Right ventricle myocardium inferior (tissue), 1 donor: ENCODE measurements at places on chromosomes 6 and 20.
A peak's percentile ranks its signal among the peaks of the same experiment; 100 is the strongest.

- peak; percentile 30 for DNase-seq
Observed at GRCh38 chr6:170208182-170208601, 82.7 kb downstream of the DLL1 start.

DNA sequence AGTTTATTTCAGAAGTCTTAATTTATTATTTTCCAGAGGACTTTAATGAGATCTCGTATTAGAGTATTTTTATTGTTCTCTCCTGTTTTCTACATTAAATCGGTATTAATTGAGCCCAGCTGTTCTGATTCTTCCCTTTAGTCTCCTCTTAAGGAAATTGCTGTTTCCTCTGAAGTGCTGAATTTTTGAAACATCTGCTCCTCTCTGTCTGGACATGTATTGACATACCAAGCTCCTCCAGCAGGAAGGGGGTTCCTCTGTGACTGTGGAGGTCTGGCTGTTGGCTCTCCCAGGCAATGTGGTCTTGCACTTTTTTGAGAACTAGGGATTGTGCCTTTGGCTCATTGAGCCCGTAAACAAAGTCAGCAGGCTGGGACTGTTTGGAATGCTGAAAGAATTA, 74.9 kb downstream of the MAP3K4 start:
- no peak for DNase-seq

GRCh38 chr6:62152796-62153195, 133.2 kb downstream of the KHDRBS2 start:
- no peak for DNase-seq

DNA sequence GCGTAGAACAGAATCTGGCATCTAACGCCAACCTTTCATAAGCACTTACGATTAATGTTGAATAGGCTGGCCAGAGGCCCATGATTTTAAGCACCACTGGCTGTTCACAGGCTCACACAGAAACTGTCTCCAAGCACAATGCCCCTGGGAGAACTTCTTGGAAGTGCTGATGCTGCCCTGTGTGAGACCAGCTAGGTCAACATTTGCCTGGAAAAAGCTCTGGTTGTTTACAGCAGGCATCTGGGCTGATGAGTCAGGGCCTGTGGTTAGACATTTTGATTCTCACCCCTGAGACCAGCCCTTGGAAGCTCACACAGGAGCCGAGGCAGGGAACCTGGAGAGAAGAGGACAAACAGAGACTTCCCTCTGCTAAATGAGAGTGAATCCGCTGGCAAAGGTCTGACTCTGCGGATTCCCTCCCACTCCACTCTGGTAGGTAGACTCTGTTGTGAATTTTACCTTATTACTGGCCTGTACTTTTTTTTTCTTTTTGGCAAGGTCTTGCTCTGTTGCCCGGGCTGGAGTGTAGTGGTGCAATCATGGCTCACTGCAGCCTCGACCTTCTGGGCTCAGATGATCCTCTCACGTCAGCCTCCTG, 6.8 kb upstream of the SULF2 start:
- DNase-seq = peak; percentile 79

- no peak for DNase-seq
Observed at GRCh38 chr20:20241976-20242375, 125.9 kb upstream of the INSM1 start.

- DNase-seq = no peak
Observed at GRCh38 chr20:58274384-58274783, 35.1 kb upstream of the RAB22A start.

GRCh38 chr6:75170691-75171560, 34.9 kb downstream of the COL12A1 start:
- DNase-seq = no peak

- no peak for DNase-seq
Observed at GRCh38 chr6:53322188-53323029, 26.3 kb downstream of the ELOVL5 start.

DNA sequence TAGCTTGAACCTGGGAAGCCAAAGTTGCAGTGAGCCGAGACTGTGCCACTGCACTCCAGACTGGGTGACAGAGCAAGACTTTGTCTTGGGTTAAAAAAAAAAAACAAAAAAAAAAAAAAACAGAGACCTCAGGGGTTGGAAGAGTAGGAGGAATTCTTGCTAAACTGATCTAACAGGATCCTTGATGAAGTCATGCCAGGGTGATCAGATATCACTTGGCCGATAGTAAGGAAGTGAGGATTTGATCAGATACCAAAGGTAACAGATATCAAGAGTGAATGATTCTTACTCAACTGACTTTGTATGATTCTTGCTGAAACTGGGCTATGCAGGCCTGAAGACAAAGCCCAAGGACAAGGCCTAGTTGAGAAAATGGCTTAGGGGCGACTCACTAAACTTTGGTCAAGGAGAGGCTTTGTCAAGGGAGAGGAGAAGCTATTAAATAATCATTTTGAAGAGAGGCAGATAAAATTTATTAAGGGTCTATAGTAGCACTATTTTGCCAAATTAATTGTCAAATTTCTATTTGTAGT, 624.7 kb downstream of the UTRN start:
- no peak for DNase-seq

GRCh38 chr6:9978480-9978879, 436.4 kb downstream of the TFAP2A start:
- DNase-seq = no peak

DNA sequence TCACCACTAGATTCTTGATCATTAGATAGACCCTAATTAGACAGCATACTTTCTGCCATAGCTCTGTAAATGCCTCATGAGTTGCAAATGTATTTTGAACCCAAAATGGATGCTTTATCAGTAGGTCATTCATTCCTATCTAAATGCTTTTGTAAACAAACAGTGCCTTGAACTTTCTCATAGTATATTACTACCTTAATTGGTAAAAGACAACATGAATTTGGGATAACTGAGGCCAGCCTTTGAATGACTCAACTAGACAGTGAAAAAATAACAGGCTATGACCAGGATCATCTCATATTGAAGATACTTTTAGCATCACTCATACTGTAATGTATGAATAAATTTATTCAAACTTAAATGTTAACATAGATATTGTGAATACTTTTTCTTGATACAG, 37.0 kb upstream of the PRL start:
- DNase-seq = no peak

DNA sequence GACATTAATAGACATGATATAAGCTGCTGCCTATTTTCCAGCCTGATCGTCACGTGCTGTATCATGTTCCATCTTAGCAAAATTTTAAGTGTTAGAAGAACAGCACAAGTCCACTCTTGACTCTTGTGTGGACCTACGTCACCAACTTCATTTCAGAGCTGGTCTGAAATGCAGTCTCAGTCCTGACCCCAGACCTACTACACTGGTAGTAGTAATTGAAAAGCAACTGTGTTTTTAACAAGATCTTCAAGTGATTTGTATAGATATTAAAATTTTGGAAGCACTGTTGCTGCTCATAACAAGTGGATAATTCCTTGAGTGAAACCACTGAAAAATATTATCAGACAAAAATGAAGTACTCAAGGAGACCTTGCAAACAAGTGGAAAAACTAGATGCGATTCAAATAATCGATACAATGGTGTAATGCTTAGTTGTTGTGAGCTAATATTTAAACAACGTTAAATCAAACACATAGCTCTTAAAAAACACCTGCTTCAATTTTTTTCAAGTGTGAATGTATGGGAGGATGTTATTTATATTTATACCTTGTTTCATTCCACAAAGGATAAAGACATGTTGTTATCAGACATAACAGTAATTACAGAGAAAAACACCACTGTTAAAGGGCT, 110.9 kb upstream of the JAG1 start:
- no peak for DNase-seq

GRCh38 chr6:151413372-151414145, 22.2 kb upstream of the ZBTB2 start:
- DNase-seq = no peak

GRCh38 chr6:87220997-87221396, 65.6 kb downstream of the ZNF292 start:
- no peak for DNase-seq

- DNase-seq = no peak
Observed at GRCh38 chr20:44615876-44616603, 33.7 kb downstream of the PKIG start.

- DNase-seq = no peak
Observed at GRCh38 chr6:113147544-113147943, 709.6 kb upstream of the MARCKS start.

DNA sequence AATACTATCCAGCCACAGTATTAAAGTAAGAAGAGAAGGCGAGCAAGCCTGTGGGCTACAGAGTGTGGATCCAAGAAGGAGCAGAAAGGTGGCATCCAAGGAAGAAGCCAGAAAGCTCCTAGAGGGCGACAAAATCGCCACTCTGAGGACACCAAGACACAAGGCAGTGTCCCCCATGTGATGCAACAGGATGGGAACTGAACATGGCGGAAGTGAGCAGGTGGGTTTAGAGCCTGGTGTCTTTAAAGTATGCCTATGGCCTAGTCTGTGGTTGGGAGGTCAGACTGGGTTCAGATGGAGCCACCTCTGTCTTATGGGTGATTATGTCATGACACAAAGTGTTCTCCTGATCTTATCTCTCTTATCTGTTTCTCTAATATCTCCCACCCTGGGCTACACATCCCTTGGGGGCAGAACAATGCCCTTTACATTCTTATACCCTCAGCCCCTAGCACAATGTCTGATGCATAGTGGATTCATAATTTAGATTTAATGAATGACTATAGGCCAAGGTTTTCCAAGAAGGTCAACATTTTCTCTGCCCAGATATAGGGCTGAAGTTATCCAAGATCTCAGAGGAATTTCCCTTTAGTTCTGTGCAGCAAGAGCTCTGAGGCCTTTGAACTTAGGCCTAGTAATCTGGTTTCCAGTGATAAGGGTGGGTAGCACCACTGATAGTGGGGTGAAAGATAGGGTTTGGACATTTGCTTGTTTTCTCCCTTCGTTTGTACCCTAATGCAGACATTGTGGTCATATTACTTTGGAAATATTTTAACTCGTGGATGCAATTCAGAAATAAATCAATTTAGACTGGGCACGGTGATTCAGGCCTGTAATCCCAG, 167.3 kb upstream of the AKIRIN2 start:
- no peak for DNase-seq

DNA sequence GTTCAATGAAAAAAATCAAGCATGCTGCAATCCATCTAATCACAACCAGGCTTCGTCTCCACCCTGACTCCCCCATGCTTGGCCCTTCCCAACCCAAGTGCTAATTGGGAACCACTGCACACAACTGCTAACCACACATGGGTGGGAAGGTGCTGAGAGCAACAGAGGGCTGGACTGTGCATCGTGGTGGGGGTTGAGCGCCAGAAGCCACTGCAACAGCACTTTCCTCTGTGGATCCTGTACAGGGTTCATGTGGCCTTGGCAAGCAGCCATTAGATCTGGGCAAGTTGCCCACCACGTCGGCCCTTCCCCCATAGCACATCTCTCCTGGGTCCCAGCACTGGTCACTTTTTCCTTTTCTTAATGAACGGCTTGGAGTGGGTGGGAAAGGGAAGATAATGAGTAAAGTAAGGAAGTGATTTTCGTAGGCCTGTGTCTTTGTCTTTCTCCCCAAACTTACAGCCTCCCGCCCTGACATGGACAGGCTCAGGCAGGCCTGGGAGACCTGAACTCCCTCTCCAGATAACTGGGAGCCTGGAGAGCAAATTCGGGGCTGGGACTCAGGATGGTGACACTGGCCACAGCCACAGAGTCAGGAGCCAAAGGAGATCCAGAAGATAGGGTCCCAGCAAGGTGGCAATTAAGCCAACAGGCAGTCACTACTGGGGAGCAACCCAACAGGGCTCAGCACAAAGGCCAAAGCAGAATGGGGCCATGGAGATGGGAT, 34.4 kb upstream of the MRPS10 start:
- DNase-seq = peak; percentile 76

- no peak for DNase-seq
Observed at GRCh38 chr20:47642624-47643023, 140.9 kb downstream of the NCOA3 start.

DNA sequence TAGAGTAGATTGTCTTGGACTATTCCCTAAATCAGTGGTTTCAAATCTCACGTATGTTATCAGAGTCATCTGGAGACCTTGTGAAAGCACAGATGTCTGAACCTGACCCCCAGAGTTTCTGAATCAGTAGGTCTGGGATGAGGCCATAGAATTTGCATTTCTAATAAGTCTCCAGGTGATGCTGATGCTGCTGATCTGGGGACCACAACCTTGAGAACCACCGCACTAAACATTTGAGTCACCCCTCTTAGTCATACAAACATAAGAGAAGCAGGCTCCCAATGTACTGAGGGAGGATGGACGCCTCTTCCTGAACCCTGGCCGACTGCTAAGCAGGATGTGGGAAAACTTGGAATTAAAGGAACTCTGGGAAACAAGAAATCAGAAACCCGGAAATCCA, 187.8 kb upstream of the PRDM1 start:
- no peak for DNase-seq

DNA sequence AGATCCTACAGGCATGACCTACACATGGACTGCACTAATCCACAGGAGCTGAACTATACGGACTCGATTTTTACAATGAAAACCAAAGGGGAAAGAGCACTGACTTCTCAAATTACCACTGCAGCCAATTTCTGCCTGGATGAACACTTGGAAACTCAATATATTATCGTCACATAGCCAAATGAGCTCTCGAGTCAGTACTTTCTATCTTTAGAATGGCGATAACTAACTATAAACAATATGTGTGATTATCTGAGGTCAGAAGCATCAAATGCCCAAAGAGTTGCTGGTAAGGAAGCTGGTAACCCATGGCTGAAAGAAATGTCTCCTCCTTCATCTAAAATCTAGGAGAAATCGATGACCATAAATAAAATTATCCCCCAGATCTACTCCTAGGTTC, 86.7 kb downstream of the KIF16B start:
- no peak for DNase-seq

GRCh38 chr6:146990821-146991798, 213.1 kb upstream of the STXBP5 start:
- DNase-seq = no peak

GRCh38 chr6:73233048-73233447, 7.8 kb upstream of the KHDC1L start:
- DNase-seq = no peak

DNA sequence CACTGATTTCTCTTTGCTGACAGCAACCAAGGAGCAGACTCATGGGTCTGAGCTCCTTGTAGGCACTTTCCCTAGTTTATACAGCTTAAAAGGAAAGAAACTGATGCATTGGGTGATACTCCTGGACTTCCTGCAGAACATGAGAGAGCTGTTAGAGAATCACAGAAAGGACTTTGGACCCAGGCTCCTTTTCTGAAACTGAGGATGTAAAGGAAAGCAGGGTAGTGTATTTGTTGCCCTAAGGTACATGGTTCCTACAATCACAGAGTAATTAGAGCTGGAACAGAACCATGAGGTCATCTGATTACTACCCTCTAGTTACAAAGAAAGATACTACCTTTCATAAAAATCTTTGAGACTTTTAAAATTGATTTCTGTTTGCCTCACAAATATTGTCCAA, 477.1 kb upstream of the SPTLC3 start:
- no peak for DNase-seq
